NCI-H345 (cell line): ENCODE measurements at places on chromosomes 6 and 20.
A peak's percentile ranks its signal among the peaks of the same experiment; 100 is the strongest.

DNA sequence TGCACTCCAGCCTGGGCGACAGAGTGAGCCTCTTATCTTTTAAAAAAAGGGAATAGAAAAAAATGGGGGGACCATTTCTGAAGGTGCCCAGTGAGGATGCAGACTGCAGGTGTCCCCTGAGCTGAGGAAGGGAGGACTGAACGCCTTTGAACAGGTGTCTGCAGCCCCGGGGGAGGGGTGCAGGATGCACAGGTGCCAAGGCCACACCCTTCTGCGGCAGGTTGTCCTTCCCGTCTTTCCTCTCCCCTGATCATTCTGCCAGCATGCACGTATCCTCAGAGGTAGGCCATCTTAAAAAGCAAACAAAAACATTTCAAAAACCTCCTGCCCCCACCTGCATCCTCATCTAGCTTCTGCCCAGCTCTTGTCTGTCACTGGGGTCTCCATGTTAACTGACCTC lies 101.3 kb downstream of the MTHFD1L start:
- peak; percentile 18 for DNase-seq

DNA sequence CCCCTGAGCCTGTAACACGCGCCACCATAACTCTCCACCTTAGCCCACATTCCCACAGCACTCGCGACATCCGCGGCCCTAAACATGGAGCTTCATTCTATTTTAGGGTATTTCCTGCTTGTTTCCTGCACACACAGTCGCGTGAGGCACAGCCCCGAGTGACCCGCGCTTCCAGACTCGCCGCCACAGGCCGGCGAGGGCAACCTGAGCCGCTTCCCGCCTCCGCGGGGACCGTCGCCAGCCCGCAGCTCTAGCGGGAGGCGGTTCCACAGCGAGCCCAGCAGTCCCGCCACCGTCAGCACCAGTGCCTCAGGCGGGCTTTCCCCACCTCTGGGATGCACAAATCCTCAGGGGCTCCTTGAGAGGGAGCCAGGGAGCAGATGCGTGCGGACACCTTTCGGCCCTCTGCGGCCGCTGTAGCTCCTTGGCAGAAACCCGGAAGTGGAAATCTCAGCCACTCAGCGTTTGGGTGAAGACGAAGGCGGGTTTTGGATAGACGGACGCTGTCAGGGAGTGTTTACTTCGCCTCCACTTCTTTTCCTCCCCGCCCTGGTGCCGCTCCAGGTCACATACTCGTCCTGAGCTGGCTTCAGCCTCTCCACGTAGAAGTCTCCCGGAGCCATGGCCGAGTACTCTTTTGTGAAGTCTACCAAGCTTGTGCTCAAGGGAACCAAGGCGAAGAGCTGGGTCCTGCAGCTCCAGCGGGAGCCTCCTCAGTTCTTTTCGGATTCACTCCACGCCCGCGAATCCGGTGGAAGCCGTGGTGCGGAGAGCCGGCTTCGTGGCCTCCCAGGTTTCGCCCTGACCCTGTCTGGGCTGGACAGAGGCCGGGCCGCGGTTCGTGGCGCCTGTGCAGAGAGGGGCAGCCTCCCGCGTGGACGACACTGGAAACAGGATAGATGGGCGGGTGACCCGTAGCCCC lies 2177.4 kb upstream of the DEFB115 start:
- DNase-seq = no peak

GRCh38 chr20:56628015-56628872 lies 862 bp upstream of the TFAP2C start:
- DNase-seq = no peak

- peak; percentile 8 for DNase-seq
Observed at GRCh38 chr6:165231581-165232561, 77.5 kb downstream of the C6orf118 start.

DNA sequence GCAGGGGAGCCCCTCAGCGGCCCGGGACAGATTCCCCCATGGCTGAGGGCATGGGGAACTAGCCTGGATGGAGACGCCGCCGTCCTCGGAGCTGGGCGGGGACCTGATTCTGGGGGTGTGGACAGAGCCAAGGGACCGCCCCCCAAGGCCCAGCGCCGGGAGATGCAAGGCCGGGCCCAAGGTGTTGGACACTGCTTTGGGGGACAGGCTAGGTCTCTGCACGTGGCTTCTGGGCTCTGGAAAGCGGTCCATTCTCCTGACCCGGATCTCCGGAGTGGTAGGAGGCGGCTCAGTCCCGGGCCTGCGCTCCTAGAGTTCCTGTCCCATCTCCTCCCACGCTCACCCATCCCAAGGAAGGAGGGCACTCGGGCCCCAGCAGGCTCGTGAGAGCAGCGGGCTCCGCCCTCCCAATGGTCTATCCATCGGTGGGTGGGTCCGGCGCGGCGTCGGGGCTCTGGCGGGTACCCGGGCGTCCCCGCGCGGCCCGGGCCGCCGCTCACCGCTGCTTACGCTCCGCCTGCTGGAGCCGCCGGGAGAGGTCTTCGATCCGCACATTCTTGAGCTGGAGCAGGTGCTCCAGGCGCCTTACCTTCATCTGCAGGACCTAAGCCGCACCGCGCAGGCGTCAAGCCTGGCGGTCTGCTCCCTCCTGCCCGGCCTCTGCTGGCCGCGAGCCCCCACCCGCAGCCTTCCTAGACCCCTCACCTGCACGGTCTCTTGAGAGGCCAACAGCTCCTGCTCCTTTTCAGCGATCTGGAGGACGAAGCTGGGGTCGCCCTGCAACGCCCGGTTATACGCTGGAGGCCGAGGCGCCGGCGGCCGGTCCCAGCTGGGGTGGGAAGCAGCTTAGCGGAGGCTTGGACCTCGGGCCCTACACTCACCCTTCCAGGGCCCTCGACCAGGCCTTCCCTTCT lies 3.3 kb downstream of the SPEF1 start:
- DNase-seq = no peak

DNA sequence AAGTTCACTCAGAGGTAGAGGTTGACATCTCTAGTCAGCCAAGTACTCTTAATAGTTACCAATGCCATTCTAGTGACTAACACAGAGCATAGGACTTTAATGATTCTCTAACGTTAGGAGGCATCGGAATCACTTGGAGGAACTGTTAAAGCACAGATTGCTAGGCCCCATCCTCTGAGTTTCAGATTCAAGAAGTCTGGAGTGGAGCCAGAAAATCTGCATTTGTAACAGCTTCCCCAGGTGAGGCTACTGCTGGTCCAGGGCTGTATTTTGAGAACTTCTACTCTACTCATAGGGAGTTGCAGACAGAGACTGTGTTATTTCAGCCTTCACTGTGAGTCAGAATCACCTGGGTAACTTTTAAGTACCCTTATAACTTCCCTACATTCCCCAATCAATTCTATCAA lies 5.7 kb downstream of the LMBRD1 start:
- peak; percentile 9 for DNase-seq

GRCh38 chr6:163721922-163722692 lies 307.6 kb downstream of the QKI start:
- DNase-seq = no peak

GRCh38 chr6:106165885-106166485 lies 79.8 kb downstream of the PRDM1 start:
- DNase-seq = peak; percentile 33

GRCh38 chr6:23953976-23954375 lies 172.0 kb upstream of the NRSN1 start:
- DNase-seq = no peak

- DNase-seq = no peak
Observed at GRCh38 chr6:75333676-75334200, 49.1 kb upstream of the TMEM30A start.

- DNase-seq = no peak
Observed at GRCh38 chr6:104788400-104788799, 71.3 kb downstream of the HACE1 start.

- no peak for DNase-seq
Observed at GRCh38 chr6:95366414-95366813, 210.9 kb upstream of the MANEA start.

DNA sequence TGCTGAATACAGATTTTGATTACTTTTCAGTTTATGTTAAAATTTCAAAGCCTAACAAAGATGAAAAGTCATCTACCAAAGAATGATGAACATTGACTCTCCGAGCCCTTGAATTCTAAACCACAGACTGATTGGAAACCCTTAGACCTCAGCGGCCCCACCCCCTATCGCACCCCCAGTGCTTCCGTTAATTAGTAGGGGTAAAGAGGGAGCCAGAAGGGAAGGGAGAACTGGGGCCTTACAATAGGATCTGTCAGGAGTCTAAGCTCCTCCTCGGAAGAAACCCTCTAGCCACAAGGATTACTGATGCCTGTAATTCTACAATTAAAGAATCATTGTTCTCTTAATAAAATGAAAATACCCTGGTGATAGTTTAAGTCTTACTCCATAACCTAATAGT lies 79.7 kb upstream of the JARID2 start:
- DNase-seq = no peak

- no peak for DNase-seq
Observed at GRCh38 chr6:8103726-8104125, 1.4 kb upstream of the EEF1E1 start.
